ENCODE measurements at places on chromosomes 5 and 9.
A peak's percentile ranks its signal among the peaks of the same experiment; 100 is the strongest.

DNA sequence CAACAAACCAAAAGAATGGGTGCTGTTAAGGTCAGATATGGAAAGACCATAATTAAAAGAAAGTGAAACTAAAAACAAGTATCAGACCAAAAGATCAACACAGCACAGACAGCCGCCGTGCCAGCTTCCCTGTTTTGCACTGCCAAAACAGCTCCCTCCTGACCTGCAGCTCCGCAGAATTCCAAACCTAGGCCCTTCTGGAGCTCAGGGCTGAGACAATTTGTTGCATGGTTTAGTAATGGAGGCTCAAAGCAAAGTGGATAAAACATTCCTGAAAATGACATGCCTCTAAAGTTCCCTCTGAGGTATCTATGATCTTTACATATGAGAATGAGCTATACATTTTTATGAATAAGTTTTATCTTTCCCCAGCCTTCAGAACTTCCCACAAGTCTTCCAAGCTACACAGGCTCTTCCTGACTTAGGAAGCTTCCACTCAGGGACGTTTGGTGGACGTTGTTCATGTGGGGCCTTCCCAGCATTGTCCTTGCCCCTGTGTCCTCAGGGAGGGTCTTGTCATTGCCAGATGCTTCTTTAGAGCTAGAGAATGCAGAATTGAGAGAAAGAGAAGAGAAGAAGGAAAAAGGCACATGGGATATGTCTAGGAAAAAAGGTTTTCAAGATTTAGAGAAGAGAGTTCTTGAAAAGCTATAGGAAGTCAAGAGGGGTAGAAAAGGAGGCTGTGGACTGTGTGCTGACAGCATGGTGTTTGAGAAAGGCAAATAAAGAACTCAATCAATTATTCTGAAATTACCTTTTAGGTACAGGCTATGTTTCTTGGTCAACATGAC lies 28.4 kb upstream of the SSBP2 start:
- DNase-seq = peak; percentile 75

- DNase-seq = no peak
These were observed 152.3 kb downstream of the NR3C1 start for GRCh38 chr5:143251190-143251589.

DNA sequence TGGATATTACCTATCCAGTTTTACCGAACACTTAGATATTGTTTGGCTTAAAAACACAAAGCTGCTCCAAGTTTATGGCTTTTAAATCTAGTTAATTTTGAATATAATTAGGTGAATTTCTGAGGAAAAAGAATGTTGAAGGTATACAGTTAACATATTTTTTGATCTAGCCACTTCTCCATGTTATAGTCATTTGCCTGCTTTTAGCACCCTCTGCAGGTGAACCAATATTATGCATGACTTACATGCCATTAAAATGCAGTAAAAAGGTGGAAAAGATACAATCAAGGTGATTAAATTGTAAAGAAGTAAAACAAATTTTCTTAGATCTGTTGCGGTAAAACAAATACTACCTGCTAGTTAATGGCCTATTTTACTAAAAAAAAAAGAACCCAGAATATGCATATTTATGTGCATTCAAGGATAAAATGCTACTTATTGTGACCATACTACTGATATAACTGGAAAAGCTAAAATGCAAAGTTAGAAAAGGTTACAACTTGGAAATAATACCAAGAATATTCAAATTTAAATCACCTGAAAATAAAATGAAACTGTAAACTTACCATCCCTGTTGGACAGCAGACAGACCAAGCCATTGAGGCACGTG lies 132.1 kb downstream of the AP3B1 start:
- DNase-seq = no peak

- no peak for DNase-seq
These were observed 231.9 kb downstream of the ATPSCKMT start for GRCh38 chr5:10017786-10018185.

DNA sequence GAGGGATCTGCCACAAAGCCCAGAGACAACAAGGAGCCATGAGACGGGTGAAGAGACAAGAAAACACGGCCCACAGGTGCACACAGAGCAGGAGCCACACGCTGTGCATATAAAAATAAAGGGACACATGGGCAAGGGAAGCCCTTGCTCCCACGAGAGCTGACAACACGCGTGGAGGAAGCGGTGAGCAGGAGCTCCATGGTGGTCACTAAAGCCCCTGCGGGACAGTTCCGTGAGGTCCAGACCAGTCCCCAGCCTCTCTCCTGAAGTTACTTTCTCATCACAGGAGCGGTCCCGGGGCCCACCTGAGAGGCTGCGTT lies 90.7 kb downstream of the CAMSAP1 start:
- DNase-seq = no peak

GRCh38 chr9:128683340-128684064 lies 5.5 kb upstream of the SET start:
- peak; percentile 66 for DNase-seq

GRCh38 chr5:180648658-180649296 lies 623 bp downstream of the FLT4 start:
- no peak for DNase-seq

GRCh38 chr9:87184956-87185642 lies 237.8 kb upstream of the GAS1 start:
- no peak for DNase-seq

GRCh38 chr9:89464300-89464901 lies 33.5 kb downstream of the SEMA4D start:
- no peak for DNase-seq

GRCh38 chr9:6715755-6716643 lies 41.8 kb upstream of the KDM4C start:
- peak; percentile 63 for DNase-seq

DNA sequence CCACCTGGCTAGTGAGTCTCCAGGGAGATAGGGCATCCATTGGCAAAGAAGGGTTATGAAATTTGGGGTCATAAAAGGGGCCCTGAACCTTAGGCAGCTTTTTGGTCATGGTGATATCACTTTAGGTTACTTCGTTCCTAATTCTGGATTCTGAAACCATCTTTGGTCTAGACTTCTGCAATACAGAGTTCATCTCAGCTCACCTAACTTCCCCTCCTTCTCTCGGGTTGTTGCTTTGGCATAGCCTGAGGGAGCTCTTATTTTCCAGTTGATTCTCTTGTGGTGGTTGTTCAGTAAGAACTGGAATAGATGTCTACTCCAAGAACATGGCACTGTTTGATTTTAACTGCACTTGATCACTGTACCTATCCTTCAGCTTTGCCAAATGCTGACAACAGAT lies 148.9 kb upstream of the RUSC2 start:
- no peak for DNase-seq

- no peak for DNase-seq
These were observed 176.6 kb upstream of the C9orf72 start for GRCh38 chr9:27749838-27750237.

- DNase-seq = no peak
These were observed 134.9 kb upstream of the CHD1 start for GRCh38 chr5:99063737-99064136.

DNA sequence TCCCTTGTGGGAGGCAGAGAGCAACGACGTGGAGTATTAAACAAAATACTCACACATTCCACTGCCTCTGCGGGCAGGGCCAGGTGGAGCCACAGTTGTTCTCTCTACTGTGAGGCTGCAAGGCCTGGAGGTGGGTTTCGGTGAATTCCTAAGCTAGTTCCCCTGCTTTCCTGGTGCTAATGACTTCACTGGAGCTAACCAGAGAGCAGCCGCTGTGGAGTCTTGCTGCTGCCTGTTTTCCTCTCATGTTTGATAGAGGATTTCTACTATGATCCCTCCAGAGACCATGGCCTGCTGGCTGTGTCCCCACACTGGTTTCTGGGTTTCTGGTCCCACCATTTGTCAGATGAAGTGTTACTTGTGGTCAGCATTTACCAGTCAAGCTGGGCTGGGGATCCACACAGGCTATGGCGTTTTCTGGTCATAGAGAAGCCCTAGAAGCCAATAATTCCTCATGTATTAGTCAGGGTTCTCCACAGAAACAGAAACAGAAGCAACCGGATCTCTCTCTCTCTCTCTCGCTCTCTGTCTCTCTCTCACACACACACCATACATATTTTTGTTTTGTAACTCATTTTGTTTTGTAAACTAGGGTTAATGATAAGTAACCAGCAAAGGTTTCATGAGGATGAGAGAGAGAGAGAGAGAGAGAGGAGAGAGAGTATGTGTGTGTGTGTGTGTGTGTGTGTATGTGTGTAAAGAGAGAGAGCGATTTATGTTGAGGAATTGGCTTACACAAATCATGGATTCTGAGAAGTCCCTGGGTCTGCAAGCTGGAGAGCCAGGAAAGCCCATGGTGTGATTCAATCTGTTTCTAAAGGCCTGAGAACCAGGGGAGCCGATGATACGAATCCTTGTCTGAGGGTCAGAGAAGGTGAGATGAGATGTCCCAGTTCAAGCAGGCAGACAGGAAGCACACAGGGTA lies 403.0 kb downstream of the GADD45G start:
- DNase-seq = no peak

GRCh38 chr5:35269006-35269405 lies 38.7 kb upstream of the PRLR start:
- DNase-seq = no peak

- no peak for DNase-seq
These were observed 181.1 kb upstream of the ISL1 start for GRCh38 chr5:51202161-51202560.
